RWPE2 (cell line): ENCODE measurements at places on chromosomes 3 and 15.
A peak's percentile ranks its signal among the peaks of the same experiment; 100 is the strongest.

GRCh38 chr15:57534281-57534680 is 57.4 kb upstream of the MYZAP start:
- no peak for DNase-seq

GRCh38 chr3:84125201-84125721 is 833.5 kb upstream of the CADM2 start:
- no peak for DNase-seq

GRCh38 chr3:100401674-100402041 is 319 bp downstream of the LNP1 start:
- no peak for DNase-seq

DNA sequence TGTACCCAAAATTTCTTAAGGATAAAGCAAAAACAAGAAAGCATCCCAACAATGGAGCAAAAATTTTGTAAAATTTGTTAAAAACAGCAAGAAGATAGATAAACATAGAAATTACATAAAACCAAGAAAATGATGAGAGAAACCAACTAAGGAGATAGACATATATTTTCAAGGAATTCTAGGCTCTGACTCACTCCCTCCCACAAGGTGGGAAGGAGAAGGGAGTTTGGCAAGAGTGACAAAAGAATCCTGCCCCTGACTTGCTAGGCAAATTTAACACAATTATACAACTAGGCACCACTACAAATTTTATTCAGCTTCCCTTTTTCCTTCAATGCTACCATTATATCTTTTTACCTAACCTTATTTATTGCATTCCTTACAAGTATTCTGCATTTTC is 70.9 kb downstream of the MYO9A start:
- no peak for DNase-seq

DNA sequence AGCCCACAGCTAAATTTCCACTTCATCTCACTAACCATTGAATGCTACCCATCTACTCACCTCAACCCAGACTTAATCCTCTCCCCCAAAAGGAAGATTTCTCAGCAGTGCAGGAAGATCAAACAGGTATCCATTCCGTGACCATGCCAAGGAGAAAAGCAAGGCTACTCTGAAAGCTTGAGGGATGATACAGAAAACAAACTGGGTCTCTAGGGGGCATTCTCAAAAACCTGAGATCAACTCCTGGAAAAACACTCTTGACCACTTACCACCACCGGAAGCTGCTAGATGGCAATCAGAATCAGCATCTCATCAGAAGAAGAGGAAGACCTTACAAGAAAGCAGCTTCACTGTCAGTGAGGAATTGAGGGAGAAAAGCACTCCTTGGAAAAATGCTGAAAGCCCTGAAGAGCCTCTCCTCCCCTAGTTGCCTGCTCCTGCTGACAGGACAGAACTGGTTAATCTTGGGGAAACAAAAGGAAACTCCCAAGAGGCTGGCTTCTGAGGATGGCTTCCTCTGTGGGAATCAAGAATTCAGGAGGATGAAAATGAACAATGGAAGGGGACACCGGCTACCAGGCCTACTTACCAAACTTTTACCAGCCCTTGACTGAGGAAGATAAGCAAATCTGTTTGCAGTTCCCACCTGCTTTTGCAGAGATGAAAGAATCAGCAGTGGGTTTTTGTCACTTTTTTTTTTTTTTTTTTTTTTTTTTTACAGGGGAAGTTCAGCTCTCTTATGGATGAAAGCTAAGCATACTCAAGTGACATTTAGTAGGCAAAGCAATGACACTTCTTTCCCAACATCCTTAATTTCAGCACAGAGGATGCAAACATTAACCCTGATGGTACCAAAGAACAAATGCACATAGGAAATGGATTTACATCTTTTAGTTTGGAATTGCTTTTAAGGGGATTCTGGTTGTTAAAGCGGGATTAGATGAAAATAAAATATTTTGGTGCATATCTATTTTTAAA is at the start of gene ATP8B4:
ATP8B4 (minus strand) TSS at position 171 of the 978 bp plus-strand sequence. CDS start 12,267 bp downstream, outside the sequence.
- DNase-seq = no peak

DNA sequence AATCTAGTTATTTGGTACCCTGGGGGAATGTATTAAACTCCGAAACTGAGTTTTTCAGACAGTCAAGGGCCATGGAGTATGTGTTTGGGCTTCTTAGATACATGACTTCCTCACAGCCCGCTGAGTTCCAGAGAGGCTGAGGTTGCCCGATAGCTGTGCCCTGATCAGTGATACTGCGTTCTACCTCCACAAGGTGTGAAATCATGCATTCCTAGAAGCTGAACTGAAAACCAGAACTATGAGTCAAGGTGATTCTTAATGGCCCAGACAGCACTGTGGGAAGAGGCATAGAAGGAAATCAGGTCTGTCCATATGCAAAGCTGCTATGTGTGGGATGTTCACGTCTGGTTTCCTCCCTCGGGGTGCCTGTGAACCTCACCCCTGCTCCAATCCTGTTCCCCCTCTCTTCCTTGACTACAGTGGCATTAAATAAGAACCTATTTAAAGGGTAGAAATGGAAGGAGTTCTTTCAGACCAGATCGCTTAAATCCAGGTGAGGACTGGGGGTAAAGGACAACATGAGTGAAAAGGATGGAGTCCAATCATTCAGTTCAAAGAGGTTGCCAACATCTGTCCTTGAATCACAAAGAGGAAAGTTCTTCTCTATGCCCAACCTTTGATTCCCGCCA is 74.3 kb downstream of the MYO1E start:
- DNase-seq = peak; percentile 84

GRCh38 chr3:171660188-171660587 is 150.1 kb downstream of the PLD1 start:
- DNase-seq = no peak

DNA sequence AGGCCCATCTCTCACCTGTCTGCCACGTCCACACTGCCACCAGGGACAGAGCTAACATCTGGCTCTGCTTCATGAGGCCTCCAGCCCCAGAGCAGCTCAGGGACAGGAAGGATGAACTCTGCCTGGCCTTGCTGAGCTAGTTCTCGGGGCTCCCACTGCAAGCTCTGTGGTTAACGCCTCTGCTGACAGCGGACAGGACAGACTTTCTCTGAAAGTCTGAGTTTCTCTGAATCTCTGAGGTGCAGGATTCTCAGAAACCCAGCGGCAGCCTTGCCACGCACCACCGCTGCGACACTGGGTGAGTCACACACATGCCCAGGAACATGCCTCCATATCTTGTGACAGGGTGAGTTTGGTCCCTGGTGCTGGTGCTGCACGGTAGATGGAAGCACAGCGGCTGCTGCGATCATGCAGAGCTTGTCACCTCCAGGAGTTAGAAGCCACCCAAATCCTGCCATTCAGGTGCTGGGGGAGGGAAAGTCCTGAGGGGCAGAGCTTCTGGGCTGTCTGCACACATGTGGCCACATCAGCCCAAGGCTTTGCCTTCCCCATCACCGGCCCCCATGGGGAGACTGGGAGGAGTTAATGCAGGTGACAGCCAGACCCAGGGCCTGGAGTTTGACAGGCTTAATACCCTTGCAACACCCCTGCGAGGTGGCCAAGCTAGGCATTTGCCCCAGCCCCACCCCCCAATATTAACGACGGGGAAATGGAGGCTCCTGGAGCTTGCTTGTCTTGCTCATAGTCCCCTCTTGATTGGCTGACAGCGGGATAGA is 267.0 kb downstream of the PLCL2 start:
- no peak for DNase-seq

DNA sequence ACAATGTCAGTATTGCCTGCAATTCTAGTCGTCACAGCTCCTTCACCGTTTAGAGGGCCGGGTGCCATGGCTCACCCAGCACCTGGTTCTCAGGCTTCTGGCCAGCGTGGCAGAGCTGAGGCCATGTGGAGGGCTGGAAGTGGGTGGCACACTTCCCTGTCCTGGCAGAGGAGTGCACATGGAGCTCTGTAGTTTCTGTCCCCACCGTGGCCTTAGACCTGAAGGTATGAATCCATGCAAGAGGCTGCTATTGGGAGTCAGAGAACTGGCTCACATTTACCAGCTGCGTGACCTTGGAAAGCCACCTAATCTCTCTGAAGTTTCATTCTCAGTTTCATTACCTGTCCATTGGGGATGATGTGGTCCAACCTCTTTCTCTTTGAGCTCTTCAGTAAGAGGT is 22.2 kb downstream of the EPHB1 start:
- DNase-seq = no peak

- no peak for DNase-seq
Measured at GRCh38 chr3:23601091-23601822, 204.5 kb upstream of the UBE2E1 start.

- no peak for DNase-seq
Measured at GRCh38 chr3:88742106-88742505, 365.3 kb upstream of the EPHA3 start.
